Neural crest cell (in vitro differentiated cells): ENCODE measurements at places on chromosomes 7 and 10. TPM values are rescaled to one million over a fixed set of nuclear protein-coding genes. Genes with fewer than 3 reads are reported as not detected.
A peak's percentile ranks its signal among the peaks of the same experiment; 100 is the strongest.

- no peak for DNase-seq
Observed at GRCh38 chr10:81865581-81865980, 9.4 kb upstream of the NRG3 start.

DNA sequence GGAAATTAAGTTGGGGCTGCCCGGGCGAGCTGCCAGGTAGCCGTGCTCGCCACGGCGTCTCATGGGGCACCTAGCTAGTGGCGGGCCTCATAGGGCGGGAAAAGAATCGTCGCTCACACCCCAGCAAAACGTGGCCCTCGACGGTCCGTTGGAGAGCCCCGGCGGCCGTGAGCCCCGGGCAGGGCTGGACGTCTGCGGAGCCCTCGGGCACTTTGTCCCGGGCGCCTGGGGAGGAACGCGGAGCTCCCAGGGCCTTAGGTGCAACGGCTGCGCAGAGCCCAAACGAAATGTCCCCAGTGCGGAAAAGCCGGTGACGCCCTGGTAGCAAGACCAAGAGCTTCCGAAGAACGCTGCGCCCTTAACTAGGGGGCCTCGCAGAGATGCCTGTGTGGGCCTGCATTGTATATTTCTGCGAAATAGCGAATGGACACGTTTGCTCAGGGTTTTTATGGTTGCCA lies 866 bp upstream of the SFMBT2 start:
- DNase-seq, result no peak

The PON1 gene
- total RNA-seq, result not detected in 2 replicates

GRCh38 chr7:45000093-45001032 lies at the start of gene CCM2:
TSS of gene CCM2 (plus strand) at chr7:45000201. CDS start at chr7:45000334, 133 bp downstream.
- DNase-seq, result peak; percentile 39

The CACNA2D1 gene
- 3.1 and 4.5 TPM in 2 replicates for total RNA-seq

GRCh38 chr10:94496010-94496409 lies 49.6 kb upstream of the HELLS start:
- DNase-seq, result no peak

GRCh38 chr7:209906-210305 lies 17.5 kb downstream of the FAM20C start:
- no peak for DNase-seq

- DNase-seq, result no peak
Observed at GRCh38 chr7:4233146-4233545, 448.9 kb upstream of the FOXK1 start.

DNA sequence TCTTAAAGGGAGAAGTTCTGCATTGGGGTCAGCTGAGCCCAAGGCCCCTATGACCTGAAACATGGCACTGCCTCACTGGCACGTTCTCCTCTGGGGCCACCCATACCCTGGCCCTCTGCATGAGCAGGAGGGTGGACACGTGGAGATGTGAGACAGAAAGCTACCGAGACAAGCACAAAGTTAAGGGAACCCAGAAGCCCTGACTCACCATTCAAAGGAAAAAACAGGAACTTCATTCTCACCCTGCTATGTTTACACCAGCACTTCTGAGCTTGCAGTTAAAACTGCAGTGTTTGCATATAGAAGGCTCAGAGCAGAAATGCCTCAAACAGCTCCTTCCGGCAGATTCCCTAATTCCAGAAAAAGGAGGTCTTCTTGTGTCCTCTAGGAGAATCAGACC lies 41.7 kb downstream of the DENND11 start:
- DNase-seq, result no peak
